ENCODE measurements at places on chromosomes 4 and X. TPM values are rescaled to one million over a fixed set of nuclear protein-coding genes. Genes with fewer than 3 reads are reported as not detected.

GRCh38 chr4:8236106-8236919 is 33.2 kb upstream of the HTRA3 start:
- no peak for DNase-seq

YY2 gene
- total RNA-seq, result 2.6 TPM

GRCh38 chrX:123818243-123818642 is 41.6 kb upstream of the XIAP start:
- DNase-seq, result no peak

- no peak for DNase-seq
These were observed 178.6 kb downstream of the ADAMTS3 start for GRCh38 chr4:72390409-72390808.

GRCh38 chr4:3073158-3074077 is 920 bp downstream of the HTT-AS start:
- DNase-seq, result peak; percentile 39

DNA sequence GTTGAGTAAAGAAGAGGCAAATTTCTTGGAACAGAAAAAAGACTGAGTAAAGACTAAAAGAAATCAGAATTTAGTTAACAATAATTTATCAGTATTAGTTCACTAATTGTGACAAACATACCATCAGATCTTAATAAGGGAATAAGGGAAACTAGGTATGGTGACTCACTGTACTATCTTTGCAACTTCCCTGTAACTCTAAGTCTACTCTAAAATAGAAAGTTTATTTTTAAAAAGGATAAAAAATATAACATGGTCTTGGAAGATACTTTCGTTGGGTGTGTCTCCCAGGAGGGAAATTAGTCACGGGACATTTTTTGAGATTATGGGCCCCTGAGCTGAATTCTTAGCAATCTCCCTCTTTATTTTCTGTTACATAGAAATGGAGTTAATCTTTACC is 97.3 kb downstream of the EMCN start:
- DNase-seq, result no peak

RHOXF2B gene
- not detected for total RNA-seq

DNA sequence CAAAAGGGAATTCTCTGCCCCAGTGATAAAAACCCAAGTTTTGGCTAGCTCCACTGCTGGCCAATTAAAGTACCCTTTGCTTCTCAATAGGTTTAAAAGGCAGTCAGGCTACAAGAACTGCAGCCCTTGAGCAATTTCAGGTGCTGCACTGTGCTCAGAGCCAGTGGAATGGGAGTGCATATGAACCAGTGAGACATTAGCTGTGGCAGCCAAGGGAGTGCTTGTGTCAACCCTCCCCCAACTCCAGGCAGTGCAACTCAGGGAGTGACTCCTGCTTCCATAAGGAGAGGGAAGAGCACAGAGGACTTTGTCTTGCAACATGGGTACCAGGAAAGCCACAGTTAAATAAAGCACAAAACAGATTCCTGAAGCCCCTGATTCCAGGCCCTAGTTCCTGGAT is 61.6 kb upstream of the VAMP7 start:
- no peak for DNase-seq

DNA sequence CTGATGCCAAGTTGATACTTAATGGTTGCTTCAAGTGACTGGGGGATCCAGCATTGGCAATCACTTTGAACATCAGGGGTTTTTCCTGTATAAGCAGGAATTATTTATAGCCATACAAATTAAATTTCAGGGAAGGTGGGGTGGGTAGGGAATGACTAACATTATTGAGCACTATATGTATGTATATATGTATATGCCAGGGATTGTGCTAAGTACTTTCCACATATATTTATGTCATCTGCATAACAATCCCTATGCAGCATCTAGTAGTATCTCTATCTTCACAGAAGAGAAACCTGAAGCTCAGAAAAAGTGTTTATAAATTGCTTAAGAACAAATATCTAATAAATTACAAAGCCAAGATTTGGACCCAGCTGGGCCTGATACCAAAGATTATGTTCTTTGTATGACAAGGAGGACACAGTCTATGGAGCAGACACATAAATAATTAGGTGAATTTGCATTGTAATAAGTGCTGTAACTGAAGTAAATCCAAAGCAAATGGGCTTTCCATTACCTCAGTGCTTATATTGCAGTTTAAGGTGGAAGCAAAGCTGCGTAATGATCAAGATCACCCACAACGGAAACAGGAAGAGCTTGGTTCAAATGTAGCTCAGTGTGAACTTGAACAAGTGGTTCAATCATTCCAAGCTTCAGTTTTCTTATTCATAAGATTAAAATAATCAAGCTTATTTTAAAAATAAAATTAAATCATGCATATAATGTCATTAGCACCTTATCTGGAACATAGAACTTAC is 18.9 kb upstream of the RASGEF1B start:
- DNase-seq, result no peak
